AG04450 (cell line): ENCODE measurements at places on chromosomes 1 and 21. TPM values are rescaled to one million over a fixed set of nuclear protein-coding genes. Genes with fewer than 3 reads are reported as not detected.

The DLGAP3 gene
- not detected in 2 replicates for polyA plus RNA-seq

The NPR1 gene
- polyA plus RNA-seq: 0.02 TPM in 1 of 2 replicates, not detected in the other

The THEM5 gene
- polyA plus RNA-seq: not detected in 2 replicates

The FOXD3 gene
- polyA plus RNA-seq: not detected in 2 replicates

The RASSF5 gene
- polyA plus RNA-seq: 2.3 and 2.4 TPM in 2 replicates

The INKA2 gene
- polyA plus RNA-seq: 2.3 and 2.7 TPM in 2 replicates

The TNN gene
- not detected in 2 replicates for polyA plus RNA-seq

The PGLYRP4 gene
- polyA plus RNA-seq: not detected in 2 replicates

The CCDC17 gene
- polyA plus RNA-seq: 0.19 TPM in 2 replicates

The OR6N1 gene
- polyA plus RNA-seq: not detected in 2 replicates

The GUCA2A gene
- polyA plus RNA-seq: not detected in 2 replicates

The C1orf94 gene
- 0.10 and 0.17 TPM in 2 replicates for polyA plus RNA-seq

The SPRR2B gene
- polyA plus RNA-seq: not detected in 2 replicates

The FAM151A gene
- not detected in 2 replicates for polyA plus RNA-seq

The GSTM2 gene
- 90.2 and 93.8 TPM in 2 replicates for polyA plus RNA-seq

The TLR5 gene
- polyA plus RNA-seq: 0.07 and 0.11 TPM in 2 replicates

The CYP4Z1 gene
- not detected in 2 replicates for polyA plus RNA-seq

The PLEKHA6 gene
- 6.8 and 7.7 TPM in 2 replicates for polyA plus RNA-seq
